Posterior cingulate gyrus (tissue), 11 donors: ENCODE measurements at places on chromosomes 7 and 10.

- no peak for DNase-seq
Observed at GRCh38 chr10:16586358-16587138, 64.9 kb upstream of the C1QL3 start.

- no peak for DNase-seq
Observed at GRCh38 chr7:16599860-16600259, 45.7 kb downstream of the ANKMY2 start.

GRCh38 chr10:112532956-112533355 lies 85.9 kb downstream of the VTI1A start:
- DNase-seq, result no peak

DNA sequence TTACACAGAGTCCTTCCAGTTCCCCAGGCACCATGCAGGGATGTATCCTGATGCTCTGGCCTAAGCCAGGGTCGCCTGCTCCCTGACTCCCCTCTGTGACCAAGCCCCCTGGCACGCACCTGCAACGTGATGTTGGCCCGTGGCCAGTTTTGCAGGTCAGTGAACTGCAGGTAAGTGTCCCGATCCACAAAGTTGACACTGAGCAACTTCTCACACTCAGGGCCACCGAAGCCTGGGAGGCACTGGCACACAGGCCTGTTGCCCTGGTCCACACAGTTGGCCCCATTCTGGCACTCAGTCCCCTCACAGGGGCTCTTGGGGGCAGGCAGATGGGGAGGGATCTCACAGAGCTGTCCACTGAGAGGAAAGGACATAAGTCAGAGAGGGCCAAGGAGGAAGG lies 174.3 kb downstream of the LCOR start:
- DNase-seq, result no peak

DNA sequence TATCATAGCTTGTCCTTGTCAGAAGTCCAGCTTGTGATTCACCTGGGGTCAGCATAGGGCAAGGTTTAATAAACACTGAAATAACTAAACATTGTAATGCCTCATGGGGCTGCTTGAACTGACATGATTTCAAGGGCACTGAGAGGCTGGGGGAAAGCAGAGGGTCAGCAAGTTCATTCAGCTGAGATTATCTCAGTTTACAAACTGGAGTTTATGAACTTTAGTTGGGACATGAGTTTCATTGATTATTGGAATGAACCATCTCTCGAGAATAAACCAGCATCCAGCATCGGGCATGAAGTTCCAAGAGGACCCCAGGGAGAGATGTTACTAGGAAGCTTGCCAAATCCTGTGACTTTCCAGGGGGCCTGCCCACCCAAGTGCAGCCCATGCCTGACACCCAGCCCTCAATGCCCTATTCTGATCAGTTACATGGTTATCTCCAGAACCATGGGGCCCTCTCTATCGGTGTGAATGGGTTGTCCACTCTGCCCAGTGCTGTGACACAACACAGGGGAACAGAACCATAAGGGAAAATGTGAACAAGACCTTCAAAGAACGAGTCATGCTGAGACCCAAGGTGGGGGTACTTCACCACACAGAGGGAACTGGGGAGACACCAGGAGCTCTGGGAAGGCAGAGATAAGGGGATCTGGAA lies 7.9 kb upstream of the CYP3A7 start:
- DNase-seq, result no peak

GRCh38 chr7:4724648-4725013 lies 42.5 kb downstream of the FOXK1 start:
- DNase-seq, result no peak
